ENCODE measurements at places on chromosomes 5 and 9.

DNA sequence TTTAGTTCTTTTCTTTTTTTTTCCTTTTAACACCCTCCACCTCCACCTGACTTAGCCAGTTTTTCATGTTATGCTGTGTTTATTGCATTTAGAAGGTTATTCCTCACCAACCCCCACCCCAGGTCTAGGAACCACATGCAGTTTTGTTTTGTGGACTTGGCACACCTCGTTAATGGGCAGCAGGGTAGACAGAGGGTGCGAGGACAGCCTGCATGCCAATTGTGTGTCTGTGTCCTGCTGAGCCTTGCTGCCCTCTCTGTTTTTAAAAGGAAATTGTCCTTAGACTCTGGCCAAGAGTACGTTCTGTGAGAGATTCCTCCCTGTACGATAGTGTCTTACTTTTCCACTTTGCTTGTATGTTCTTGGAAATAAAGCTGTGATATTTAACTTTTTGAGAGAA, 13.9 kb downstream of the PIK3R1 start:
- no peak for DNase-seq

- DNase-seq, result no peak
Measured at GRCh38 chr9:16524823-16525222, 345.6 kb downstream of the BNC2 start.

DNA sequence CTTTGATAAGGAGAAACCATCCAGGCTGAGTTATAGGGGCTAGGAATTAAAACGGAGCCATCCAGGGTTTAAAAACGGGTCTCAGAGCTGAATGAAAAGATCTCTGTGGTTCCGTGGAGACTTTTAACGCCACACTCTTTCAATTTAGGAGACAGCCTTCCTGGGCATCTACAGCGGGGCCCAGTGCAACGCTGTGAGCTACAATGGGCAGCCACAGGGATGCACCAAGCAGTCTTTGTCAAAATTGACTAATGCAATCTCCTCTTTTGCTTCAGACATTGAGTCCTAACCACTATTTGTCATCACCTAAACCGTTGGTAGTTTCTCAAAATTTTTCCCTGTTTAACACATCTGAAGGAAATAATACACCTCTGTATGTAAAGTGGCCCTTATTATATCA, 96.6 kb upstream of the ABCA1 start:
- no peak for DNase-seq

DNA sequence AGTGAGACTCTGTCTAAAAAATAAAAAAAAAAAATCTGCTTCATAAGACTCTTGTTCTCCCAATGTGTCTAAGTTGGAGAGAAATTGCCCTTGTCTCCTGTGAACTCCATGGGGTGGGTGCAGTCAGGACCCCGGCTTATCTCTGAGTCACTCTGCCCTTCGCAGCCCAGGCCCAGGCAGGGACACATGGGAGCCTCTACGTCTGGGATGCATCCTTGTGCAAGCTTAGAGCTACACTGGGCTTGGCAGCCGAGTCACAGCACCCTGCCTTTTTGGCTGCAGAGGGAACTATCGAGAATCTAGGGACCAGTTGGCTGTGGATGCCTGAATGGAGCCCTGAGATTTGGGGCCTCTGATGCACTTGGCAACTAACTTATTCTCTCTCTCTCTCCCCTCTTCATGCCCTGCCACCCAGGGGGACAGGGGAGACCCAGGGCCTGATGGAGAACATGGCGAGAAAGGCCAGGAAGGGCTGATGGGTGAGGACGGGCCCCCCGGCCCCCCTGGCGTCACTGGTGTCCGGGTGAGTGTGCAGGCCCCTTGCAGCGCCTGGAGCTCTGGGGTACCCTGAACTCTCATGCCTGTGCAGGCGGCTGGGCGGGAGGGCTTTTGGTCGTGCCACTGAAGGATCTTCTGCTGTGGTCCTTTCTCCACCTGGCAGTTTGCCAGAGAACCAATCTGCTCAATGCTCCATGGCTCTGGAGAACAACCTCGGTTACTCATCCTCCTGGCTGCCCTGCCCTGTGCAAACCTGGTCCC, 47.5 kb upstream of the ORM1 start:
- no peak for DNase-seq

- DNase-seq, result no peak
Measured at GRCh38 chr5:1066676-1067075, 45.2 kb downstream of the SLC12A7 start.

GRCh38 chr9:92422611-92423338, 1.5 kb downstream of the OMD start:
- DNase-seq, result no peak

GRCh38 chr9:75063556-75064305, 24.2 kb downstream of the NMRK1 start:
- DNase-seq, result peak; percentile 57

GRCh38 chr9:8221462-8221861, 421.9 kb upstream of the DMAC1 start:
- no peak for DNase-seq

GRCh38 chr9:37619806-37620205, 27.4 kb upstream of the TOMM5 start:
- no peak for DNase-seq

DNA sequence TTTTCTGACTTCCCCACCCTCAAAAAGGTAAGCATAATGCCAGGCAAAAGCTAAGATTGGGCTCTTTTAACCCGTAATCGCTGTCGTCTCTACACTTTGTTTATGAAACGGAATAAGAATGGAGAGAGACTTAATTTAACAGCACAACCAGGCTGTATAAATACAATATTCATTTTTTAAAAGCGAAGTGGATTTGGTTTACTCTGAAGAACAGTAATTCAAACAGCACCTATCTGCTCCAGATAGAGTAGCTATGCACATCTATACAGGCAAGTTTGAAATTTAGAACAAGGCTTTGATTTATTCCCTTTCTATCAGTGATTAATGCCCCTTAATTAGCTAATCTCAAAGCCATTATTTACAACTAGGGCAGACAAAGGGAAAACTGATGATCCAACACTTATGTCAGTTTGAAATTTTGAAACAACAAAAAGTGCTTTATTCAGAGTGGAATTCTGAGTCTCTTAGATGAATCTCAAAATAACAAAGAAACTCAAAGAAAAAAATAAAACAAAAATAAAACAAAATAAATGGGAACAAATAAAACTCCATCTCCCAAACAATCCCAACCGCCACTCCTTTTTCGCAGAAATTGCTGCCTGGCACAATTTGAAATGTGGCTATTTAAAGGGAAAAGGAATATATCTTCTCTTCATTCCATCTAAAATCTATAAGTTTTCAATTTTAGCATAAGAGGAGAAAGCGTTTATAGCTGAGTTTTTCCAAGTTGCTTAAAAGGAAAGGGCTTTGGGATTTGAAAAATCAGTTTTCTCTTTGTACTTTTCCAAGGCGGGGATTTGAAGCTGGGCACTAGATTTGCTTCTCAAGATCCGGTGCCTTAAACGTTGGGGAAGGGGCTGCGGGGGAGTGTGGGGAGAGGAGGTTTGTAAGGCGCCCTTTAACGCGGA, 298.6 kb downstream of the PARP8 start:
- no peak for DNase-seq

GRCh38 chr9:105431424-105432246, 16.2 kb upstream of the FSD1L start:
- DNase-seq, result no peak

DNA sequence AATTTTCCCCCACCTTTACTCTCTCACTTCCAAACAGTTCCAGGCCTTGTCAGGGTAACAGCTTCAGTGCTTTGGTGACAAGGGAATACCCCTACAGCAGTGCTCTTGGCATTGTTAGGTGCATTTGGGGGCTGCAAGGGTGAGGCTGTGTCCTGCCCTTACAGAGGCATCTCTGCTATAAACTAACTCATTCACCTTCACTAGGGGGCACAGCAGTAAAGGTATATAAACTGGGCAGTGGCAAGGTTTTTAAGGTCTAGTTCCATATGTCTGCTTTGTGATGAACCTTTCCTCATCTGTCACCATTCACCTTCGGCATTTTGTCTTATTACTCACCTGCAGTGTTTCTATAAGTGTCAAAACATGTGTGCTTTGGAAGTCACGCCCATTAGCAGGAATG, 79.1 kb upstream of the GPR151 start:
- no peak for DNase-seq

- DNase-seq, result no peak
Measured at GRCh38 chr9:37025071-37025822, 8.8 kb downstream of the PAX5 start.

DNA sequence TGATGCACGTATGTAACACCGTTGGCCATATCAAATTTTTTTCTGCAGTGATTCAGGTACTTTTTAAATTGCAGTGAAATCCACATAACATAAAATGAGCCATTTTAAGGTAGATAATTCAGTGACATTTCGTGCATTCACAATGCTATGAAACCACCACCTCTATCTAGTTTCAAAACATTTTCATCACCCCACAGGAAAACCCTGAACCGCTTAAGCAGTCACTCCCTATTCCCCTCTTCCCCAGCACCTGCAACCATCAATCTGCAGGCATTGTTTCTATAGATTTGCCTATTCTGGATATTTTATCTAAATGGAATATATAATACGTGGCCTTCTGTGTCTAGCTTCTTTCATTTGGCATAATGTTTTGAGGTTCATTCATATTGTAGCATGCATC, 79.2 kb downstream of the BOD1 start:
- DNase-seq, result no peak

DNA sequence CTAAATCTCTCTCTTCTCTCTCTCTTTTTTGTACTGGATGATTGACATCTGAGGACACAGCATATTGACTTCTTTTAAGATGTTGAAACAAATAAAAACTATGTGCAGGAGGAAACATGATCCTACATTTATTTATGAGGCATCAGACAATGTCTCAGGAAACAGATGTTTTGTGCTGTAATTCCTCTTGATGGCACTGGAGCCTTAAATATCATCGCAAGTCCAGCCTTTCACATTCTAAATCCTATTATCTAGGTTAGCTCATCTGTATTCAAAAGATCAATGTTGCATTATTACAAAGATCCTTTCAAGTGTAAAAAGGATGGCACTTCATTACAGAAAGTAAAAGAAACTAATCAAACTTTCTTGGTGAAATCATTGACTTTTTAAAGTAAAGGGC, 63.9 kb downstream of the MAT2B start:
- DNase-seq, result no peak

- DNase-seq, result peak; percentile 33
Measured at GRCh38 chr9:84283946-84284345, 56.6 kb downstream of the SLC28A3 start.

DNA sequence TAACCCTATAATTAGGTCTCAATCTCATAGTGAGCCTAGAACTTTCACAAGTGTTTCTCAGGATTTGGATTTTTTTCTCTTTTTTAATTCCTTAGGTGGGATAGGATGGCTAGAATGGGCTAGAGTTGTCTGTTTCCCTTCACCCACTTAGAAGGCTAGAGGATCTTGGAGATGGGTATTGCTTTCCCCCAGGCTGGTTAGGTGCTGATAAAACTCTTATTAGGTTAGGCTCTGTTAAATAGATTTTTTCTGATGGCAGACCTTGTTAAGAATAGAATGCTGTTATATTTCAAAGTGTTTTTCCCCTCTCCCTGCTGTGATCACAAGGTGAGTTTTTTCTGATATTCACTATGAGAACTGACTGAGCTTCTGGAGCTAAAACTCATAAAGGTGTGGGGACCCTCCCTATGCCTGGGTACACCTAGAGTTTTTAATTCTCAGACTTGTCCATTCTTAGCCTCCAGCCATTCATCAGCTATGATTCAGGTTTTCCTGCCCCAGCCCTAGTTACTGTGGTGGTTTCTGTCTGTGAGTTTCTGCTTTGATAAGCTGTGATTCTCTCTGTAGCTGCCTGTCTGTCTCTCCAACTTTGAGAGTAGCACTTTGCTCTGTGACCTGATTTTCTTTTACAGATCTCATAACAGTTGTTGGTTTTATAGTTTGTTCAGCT, 132.4 kb downstream of the HACD4 start:
- no peak for DNase-seq

DNA sequence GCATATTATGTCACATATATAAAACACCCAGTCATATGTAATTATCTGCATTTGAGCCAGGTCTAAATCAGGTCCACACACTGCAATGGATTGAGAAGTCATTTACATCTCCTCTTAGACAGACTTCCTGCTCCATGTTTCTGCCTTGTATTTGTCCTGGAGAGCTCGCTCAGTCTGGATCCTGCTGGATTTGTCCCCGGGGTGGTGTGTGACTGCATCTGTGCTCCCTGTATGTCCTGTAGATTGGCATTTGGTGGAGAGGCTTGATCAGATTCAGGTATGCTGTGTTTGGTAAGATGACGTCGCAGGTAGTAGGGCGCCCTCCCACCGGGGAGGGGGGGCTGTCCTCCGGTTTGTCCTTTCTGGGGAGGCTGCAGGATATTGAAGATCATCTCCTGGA, 33.6 kb upstream of the IER5L start:
- DNase-seq, result no peak

DNA sequence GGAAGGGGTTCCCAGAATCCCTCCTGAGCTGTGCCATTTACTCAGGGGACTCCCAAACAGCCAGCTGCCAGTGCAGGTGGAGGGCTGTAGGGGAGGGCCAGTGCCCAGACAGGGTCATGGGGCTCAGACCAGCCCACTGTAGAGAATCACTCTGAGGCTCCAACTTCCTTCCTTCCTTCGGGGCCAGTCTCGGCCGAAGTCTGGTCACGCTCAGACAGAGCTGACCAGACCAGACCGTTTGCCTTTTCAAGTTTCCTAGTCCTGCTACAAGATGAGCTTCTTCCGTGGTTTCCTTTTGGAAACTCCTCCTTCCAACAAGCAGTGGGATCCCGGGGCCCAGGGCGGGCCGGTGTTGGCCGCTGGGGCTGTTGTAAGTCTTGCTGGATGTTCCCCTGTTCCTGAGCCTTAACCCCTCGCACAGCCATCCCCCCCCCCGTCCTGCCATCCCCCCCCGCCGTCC, 52.6 kb downstream of the SAR1B start:
- no peak for DNase-seq

DNA sequence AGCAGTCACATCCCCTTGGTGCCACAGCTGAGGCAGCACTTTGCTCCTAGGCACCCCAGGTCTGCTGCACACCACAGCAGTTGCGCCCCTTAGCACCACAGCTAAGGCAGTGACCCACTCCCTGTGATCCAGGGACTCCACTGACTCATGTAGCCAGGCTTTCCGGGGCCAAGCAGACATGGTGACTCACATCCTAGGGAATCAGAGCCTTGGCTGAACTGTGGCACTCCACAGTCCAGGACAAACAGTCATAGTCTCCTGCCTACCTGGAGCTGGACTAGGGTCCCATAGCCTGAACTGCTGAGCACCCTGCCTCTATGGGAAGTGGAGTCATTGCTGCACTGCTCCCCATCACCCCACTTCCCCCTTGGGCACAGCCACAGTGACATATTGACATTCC, 338.7 kb downstream of the NPR3 start:
- no peak for DNase-seq

GRCh38 chr5:976849-977751, 31.5 kb upstream of the NKD2 start:
- no peak for DNase-seq

DNA sequence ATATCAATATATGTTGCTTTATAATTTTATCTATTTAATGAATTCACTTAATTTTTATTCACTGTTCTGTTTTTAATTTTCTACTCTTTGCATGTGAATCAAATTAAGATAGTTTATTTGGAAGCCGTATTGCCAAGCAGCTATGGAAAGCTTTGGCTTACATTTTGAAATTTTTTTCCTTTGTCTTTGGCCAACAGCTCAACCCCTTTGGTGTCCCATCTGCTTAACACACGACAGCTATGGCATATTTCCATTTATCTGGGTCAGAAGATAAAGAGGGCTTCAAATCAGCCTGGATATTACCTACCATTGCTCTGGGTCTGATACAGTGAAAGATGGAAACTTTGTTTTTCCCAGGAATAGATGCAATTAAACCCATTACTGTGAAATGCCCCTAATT, 201.0 kb downstream of the WDR70 start:
- DNase-seq, result no peak

GRCh38 chr5:83925955-83926337, 205.3 kb upstream of the HAPLN1 start:
- no peak for DNase-seq

All from putamen (tissue), 1 donor.